ENCODE measurements at places on chromosomes 7 and 10.

- no peak for DNase-seq
Observed at GRCh38 chr7:135430626-135431025, 79.3 kb downstream of the CNOT4 start.

GRCh38 chr10:122034149-122034756 lies 45.3 kb downstream of the TACC2 start:
- no peak for DNase-seq

DNA sequence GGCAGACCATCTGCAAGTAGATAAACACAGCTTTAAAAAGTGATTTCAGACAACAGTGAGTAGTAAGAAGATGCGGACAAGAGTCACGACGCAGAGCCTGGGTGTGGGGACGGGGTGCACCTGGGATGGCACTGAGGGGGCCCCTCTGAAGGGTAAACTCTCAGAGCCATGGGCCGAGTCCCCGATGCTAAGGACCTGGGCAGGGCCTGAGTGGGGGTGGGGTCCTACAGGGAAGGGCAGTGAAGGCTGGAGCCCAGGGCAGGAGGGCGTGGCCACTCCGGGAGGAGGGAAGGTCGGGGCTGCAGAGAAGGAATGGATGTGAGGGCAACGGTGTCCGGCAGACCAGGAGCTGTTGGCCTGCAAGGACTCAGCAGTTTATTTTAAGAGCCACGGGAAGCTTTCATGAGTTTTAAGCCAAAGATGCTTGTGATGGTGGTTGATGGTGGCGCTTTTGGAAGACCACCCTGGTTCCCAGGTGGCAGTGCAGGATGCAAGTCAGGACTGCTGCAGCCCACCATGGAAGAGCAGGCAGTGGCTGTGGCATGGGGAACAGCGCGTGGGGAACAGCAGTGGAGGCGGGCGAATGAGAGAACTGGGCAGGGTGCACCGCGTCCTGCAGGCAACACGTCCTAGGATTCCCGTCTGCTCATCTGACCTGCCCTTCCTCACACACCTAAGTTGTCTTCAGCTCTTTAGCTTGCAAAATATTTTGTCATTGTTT lies 296.8 kb downstream of the DNAJB6 start:
- DNase-seq, result no peak

DNA sequence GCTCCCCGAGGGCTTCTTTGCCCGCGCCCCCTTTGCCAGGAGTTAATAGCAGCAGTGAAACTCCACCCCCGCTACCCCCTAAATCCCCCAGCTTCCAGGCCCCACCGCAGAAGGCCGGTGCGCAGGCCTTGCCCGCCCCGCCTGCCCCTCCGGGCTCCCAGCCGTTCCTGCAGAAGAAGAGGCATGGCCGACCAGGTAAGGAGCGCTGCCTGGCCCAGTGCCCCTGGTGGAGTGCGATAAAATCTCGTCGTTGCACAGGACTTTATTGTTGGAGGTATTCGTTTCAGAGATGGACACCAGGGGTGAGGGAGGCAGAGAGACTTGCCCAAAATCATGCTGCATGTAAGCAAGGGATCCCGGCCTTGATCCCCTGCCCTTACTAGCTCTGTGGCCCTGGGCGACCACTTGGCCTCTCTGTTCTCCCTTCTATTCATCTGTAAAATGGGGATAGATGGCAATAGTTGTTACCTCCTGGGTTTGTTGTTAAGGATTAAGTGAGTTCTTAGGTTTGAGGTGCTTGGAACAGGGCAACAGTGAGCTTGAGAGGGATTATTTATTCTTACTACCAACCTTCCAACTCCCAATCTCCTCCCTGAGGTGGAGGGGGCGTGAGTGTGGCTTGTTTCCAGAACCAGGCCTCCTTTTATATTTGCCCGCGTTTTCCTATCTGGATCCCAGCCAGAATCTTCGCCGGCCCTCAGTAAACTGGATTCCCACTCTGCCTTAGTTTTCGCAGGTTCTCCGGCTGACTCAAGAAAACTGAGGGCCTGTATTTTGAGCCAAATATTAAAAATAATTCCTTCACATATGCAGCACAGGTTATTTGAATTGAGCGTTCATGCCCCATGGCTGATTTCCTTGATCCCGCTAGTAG lies 78.3 kb downstream of the WIPF3 start:
- DNase-seq, result no peak

GRCh38 chr10:33155720-33156638 lies 178.5 kb downstream of the NRP1 start:
- no peak for DNase-seq

DNA sequence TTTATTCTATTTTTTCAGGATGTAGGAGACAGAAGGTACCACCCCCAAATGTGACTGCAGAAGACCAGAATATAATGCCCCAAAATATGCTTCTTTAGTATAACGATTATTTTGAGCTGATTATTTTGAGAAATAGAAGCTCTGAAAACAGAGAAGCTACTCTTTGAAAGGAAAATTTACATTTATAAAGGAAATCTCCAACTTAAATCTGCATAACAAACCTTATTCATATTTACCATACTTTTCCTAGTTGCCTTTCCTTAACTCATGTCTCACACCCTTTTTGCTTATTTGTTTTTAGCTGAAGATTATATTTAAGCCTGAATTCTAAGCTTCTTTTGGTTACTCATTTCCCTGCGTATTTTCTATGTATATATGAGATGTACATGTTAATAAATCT lies 127.1 kb upstream of the THSD7A start:
- no peak for DNase-seq

GRCh38 chr7:2030475-2031450 lies 202.0 kb downstream of the MAD1L1 start:
- no peak for DNase-seq

- no peak for DNase-seq
Observed at GRCh38 chr7:149887311-149887710, 13.5 kb downstream of the ATP6V0E2 start.

DNA sequence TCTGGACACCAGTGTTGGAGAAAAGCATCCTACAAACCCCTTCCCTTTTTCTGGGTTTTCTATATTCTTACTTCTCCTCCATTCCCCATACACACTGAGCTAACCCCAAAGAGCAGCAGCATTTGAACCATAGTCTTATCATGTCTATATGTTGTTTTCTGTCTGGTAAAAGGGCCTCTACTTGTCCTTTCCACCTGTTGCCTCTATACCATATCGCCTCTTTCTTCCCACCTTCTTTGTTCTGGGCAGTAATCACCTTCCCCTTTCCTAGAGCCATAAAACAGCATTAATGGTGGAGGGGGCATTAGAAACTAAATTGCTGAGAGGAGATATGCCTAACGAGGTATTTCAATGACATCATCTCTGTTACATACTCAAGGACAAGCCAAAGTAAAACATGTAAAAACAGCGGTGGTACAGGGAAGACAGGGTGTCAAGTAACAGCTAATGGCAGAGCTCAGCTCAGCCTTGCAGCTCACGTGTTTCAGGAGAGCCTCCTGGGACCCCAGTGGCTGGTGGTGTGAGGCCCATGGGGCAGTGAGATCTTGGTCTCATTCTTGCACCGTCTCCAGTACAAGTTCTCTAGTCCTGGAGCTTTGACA lies 20.6 kb downstream of the NPY start:
- no peak for DNase-seq

DNA sequence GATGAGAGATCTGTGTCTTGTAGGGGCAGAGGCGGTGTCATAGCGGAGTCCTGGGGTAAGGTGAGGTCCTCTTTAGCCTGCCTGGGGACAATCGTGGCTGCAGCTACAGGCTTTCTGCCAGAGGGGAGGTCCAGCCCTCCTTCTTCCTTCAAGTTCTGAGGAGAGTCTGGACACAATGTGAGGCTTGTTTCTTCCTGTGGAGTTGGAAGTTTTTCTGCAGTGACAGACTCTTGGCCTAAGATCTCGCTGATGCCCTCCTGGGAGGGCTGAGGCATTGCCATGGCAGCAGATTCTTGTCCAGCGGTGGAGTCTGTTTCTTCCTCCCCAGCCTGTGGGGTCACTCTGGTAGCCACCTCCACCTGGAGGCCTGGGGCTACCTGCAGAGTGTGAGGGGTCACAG lies 4.4 kb downstream of the NACAD start:
- DNase-seq, result no peak

- DNase-seq, result no peak
Observed at GRCh38 chr7:134727711-134728110, 51.7 kb upstream of the CALD1 start.

GRCh38 chr10:94085766-94086437 lies 92.2 kb downstream of the PLCE1 start:
- DNase-seq, result no peak

- DNase-seq, result no peak
Observed at GRCh38 chr10:15791816-15792524, 68.3 kb downstream of the MINDY3 start.

DNA sequence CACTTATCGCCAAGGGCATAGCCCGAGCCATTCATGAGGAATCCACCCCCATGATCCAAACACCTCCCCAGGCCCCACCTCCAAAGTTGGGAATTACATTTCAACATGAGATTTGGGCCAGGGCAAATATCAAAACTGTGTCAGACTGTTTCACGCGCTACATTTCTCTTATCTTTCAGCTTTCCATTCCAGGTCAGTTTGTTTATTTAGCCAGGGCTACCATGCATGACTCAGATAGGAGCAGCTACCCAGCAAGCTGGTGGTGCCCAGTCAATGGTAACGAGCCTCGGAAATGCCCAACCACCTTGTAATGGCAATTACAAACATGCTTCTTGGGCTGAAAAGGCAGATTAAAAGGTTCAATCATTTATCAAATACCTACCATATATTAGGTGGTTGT lies 43.6 kb upstream of the BAMBI start:
- no peak for DNase-seq

DNA sequence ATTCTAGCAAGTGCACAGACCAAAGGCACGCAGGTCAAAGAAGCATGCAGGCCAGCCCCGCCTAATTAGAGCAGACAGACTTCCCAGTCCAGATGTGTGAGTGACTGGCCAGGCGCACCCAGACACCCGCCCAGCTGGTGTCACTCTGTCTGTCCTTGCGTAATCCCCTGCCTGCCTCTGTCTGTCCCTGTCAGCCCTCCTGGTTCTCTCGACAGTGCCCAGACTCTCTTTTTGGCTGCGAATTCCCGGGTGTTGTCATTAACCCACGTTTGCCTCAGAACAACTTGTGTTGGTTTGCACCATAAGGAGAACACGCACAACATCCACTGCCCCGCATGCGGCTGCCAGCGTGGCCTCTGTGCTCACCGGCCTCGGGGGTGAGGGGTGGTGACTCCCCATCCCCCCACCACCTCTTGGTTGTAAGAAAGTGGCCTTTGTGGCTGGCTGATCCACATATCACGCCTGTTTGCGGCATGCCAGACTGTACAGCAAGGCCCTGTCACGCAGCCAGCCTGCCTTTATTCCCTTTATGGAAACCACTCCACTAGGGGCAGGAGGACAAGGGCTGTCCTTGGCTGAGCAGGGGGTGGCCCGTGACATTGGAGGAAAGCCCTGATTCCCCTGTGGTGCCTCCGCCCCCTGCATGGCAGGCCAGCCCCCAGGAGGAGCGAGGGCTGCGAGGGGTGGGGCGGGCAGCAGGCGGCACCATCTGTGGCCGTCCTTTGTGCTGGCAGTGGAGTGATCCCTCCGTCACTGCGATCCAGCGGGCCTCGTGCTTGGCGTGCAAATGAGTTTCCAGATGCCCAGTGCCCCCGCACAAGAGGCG lies 72.8 kb upstream of the PPIF start:
- no peak for DNase-seq

GRCh38 chr7:94133460-94133859 lies 129.3 kb upstream of the BET1 start:
- DNase-seq, result no peak

- DNase-seq, result no peak
Observed at GRCh38 chr7:25250386-25250785, 22.1 kb upstream of the NPVF start.

- no peak for DNase-seq
Observed at GRCh38 chr10:31704195-31704594, 224.4 kb downstream of the ARHGAP12 start.

GRCh38 chr10:53401536-53401935 lies 629.0 kb upstream of the MBL2 start:
- no peak for DNase-seq

GRCh38 chr10:3100093-3100792 lies 32.9 kb downstream of the PFKP start:
- DNase-seq, result no peak

- no peak for DNase-seq
Observed at GRCh38 chr7:102119925-102120324, 166.7 kb upstream of the SH2B2 start.

All from stimulated activated CD8-positive, alpha-beta memory T cell treated with anti-CD3 and anti-CD28 coated beads, Interleukin-15, amount 100 ng/mL, for 4 hours (primary cell).